ENCODE measurements at places on chromosomes 2 and 18.

- DNase-seq = no peak
Measured at GRCh38 chr2:23241611-23242245, 143.3 kb upstream of the KLHL29 start.

DNA sequence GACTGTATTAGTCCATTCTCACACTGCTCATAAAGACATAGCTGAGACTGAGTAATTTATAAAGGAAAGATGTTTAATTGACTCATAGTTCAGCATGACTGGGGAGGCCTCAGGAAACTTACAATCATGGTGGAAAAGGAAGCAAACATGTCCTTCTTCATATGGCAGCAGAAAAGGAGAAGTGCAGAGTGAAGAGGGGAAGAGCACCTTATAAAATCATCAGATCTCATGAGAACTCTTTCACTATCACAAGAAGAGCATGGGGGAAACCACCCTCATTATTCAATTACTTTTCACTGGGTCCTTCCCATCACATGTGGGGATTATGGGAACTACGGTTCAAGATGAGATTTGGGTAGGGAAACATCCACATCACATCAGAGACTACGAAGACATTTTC, 43.0 kb upstream of the CAVIN2 start:
- DNase-seq = no peak

DNA sequence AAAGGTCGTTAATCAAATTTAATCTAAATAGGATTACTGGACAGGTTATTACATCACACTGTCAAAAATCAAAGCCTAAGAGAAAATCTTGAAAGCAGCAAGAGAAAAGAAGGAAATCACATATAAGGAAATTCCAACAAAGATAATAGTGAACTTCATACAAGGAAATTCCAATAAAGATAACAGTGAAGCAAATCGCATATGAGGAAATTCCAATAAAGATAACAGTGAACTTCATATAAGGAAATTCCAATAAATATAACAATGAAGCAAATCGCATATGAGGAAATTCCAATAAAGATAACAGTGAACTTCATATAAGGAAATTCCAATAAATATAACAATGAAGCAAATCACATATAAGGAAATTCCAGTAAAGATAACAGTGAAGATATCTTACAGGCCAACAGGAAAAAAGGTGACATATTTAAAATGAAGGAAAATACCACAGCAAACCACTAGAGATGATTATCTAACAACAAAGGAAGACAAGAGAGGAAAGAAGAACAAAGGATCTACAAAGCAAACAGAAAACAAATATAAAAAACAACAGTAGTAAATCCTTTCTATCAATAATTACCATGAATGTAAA, 787.7 kb downstream of the CCDC85A start:
- DNase-seq = no peak

GRCh38 chr2:84855731-84856130, 25.2 kb downstream of the TRABD2A start:
- no peak for DNase-seq

DNA sequence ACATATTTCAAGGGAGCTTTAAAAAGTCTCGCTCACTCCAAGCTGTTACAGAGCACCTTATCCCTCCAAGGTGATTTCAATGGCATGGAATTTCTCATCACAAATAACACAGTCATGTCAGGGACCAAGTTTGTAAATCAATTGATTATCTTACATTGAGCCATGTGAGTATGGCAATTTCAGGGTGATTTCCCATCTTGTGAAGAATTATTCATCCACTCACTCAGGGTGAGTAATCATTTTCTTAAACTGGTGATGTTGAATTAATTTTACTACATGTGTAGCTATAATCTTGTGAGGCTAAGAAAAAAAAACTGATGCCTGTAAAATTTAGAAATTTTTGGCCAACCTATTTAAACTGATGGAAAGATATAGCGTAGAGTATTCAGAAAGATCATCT, 3.3 kb upstream of the ABCA12 start:
- DNase-seq = no peak

GRCh38 chr18:69948919-69949537, 1.4 kb upstream of the CD226 start:
- DNase-seq = no peak

All from stimulated activated CD4-positive, alpha-beta T cell treated with anti-CD3 and anti-CD28 coated beads, TNF-alpha, amount 100 ng/mL, for 4 hours (primary cell).